Stimulated activated CD8-positive, alpha-beta memory T cell treated with anti-CD3 and anti-CD28 coated beads, Interleukin-2, amount 100 ng/mL, for 1 hour (primary cell): ENCODE measurements at places on chromosomes 7 and 10.

- no peak for DNase-seq
Observed at GRCh38 chr7:2687881-2688318, at the start of gene AMZ1. Gene AMZ1 (plus strand): TSS chr7:2688202. CDS start chr7:2700452, 12,250 bp downstream.

DNA sequence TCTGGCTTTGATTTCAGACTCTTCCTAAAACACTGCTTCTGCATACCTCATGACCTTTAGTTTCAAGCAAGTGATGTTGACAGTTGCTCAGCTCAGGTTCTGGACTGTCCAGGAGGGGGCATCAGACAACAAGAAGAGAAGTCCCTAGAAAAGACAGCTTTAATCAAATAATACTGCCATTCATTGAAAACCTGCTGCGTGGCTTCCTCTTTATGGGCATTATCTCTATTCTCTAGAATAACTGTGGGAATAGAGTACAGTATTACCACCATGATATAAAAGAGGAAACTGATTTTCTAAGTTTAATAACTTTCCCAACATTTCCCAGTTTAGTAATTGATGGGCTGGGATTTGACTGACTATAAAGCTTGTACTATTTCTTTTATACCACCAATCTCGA, 170.4 kb downstream of the SNX13 start:
- no peak for DNase-seq

GRCh38 chr10:116146372-116147140, 126.5 kb downstream of the GFRA1 start:
- DNase-seq, result no peak

- DNase-seq, result no peak
Observed at GRCh38 chr7:1514995-1515401, 10.8 kb upstream of the INTS1 start.

DNA sequence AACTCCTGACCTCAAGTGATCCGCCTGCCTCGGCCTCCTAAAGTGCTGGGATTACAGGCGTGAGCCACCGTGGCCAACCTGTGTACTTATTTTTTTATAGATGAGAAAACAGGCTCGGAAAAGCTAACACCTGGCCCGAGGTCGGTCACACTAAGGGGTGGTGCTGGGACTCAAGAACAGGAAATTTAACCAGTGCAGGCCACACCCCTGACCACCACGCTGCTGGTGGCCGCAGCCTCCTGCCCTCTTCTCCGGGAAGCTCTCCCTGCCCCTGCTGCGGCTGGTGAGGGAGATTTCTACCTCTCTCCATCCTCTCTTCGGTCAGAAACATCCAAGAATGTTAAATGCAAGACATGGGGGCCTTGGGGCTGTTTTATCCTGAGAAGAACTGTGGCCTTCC, 63.2 kb downstream of the TNRC18 start:
- no peak for DNase-seq
